Stimulated activated memory B cell treated with anti-CD40 and anti-IgM and Interleukin-4, amounts not matched to agents 10 μg/mL and 1 μg/mL and 100 μg/mL, for 72 hours (primary cell): ENCODE measurements at places on chromosomes 1 and 21.

DNA sequence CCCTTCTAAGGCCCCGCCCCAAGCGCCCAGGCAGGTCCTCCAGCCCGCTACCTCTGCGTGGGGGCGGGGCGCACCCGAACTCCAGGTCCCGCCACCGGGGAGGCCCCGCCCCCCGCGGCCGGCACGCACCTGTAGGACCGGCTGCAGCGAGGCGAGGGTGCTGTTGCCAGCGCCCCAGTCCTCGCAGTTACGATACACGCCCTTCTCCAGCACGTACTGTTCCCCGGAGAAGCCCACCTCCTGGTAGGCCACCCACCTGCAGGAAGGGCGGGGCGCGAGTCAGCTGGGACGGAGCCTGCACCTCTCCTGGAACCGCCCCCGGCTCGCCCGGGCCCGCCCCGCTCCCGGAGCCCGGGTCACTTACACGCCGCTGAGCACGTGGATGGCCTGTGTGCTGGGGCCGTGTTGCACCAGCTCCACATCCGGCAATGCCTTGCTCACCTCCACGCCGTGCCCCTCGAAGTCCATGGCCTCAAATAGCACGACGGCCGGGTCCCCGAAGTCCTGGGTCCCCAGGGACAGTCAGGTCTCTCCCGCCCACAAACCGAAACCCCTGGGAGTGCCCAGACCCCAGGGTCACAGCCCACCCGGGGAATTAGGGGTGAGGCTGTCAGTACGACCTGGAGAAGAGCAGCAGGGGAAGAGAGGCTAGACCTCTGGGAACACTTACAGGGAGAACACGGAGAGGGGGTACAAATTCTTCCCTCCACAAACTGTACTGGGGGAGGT is 17.3 kb downstream of the CRYBG2 start:
- ATAC-seq, result peak; percentile 96

DNA sequence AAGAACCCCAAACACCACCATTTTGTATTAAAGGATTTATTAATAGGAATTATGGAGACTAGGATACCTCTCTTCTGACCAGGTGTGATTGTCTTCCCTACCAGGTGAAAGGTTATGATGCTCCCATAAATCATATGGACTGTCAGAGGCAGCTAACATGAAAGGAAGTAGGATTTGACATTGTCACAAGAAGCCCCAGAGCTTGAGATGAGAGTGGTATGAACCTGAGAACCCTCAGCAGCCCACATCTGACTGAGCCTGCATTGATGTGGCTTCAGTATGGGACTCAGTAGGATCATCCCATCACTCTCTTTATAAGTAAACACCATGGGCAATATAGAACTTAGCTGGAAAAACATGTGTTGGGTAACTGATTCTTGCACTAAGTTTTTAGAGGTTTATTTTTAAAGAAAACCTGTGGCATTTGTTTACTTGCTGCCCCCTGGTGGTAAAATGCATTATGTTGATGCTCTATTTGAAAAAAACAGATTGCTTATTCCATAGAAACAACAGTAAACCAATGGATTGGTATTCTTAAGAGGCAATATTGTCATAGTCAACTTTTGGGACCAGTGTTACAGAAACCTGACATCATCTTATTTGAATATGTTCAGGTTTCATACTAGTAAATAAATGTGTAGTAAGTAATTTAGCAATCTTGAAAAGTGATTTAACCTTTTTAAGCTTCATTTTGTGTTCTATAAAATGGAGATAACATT is 16.6 kb upstream of the CACYBP start:
- ATAC-seq, result no peak

GRCh38 chr1:116712510-116712909 is 41.7 kb upstream of the CD2 start:
- ATAC-seq, result no peak

DNA sequence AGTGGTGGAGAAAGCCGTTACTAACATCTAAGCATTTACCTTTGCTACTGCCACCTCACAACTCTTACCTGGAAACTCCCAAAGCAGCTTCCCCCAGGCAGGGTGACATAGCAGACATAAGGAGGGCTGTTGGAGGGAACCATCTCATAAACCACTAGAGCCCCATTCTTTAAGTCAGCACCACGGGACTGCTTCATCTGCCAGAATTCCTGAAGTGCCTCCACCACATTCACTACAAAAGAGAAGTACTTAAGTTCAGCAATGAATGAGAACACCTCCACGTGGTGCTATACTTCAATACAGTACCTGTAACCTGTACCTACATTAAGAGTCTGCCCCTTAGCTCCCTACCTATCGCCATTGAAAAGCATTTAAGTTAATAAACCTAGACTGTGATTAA is 10.3 kb downstream of the LIX1L start:
- ATAC-seq, result no peak

DNA sequence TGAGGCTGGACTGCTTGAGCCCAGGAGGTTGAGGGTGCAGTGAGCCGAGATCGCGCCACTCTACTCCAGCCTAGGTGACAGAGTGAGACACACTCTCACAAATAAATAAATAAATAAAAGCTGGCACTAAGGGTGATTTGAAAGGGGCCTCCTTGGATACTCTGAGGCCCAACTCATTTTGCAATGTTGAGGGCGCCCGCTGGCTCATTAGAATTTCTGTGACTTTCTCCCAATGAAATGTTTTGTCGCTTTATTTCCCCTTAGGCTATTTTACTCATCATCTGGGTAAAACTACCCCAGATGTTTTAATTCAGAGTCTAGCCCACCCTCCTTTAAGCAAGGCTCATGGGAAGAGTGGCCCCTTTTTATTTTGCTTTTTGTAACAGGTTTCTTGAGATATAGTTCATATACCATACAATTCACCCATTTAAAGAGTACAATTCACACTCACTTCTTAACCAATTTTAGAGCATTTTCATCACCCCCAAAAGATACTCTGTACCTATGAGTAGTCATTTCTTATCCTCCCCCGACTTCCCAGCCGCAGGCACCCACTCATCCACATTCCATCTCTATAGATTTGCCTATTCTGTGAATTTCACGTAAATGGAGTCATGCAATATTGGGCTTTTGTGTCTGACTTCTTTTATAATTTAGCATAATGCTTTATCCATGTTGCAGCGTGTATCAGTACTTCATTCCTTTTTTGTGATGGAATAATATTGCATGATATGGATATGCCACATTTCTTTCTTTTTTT is 259.1 kb downstream of the KAZN start:
- no peak for ATAC-seq

DNA sequence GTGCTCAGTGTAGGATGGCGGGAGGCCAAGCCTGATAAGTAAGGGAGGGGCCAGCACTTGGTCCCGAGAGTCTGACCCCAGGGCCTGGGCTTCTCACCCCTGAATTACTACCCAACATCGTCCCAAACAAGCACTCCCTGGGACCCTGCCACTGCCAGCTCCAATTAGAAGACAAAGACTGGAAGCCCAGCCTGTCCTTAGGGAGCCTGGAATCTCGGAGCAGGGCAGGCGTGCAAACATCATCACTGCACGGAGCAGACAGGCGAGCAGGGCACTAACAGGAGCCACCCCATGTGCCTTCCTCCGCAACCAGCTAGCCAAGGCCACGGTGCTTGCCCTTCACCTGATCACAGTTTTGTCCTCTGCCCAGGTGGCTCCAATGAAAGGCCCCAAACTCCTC is 23.2 kb downstream of the KCNAB2 start:
- no peak for ATAC-seq

GRCh38 chr1:53735681-53736080 is 3.3 kb downstream of the GLIS1 start:
- ATAC-seq, result no peak

- no peak for ATAC-seq
Measured at GRCh38 chr1:208291923-208292711, 47.9 kb upstream of the PLXNA2 start.

DNA sequence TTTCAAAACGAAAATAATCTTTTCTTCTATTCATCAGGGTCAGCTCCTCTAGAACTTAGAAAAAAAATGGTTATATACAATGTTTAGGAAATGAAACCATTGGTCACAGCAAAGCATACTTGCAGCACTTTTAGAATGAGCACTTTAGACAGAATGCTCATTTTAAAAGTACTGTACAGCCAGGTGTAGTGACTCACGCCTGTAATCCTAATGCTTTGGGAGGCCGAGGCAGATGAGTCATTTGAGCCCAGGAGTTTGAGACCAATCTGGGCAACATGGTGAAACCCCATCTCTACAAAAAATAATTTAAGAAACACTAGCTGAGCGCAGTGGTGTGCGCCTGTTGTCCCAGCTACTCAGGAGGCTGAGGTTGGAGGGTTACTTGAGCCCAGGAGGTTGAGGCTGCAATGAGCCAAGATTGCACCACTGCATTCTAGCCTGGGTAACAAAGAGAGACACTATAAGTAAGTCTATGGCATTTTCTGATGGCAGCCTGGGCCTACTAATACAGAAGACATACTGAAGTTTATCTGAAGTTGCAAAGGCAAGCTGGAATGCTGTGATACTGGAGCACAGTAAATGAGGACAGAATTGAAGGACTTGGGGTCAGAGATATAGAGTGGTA is 48.9 kb upstream of the ZNF326 start:
- peak; percentile 72 for ATAC-seq

- peak; percentile 16 for ATAC-seq
Measured at GRCh38 chr1:179079113-179079761, 2.6 kb upstream of the TOR3A start.

DNA sequence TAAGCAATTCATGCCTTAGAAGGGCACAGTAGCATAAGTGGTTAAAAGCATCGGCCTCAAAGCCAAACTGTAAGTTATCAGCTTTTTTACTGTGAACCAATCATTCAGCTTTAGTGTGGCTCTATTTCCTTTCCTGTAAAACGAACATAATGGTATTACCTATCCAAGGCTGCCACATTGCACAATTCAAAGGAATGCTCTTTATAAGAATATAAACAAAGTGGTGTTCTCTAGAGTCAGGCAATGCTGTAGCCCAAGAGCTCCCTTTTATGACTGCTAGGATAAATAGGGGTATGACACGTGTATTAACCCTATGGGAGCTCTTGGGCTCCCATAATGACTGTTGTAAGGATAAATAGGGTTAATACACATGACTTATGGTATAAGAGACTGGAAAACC is 25.4 kb downstream of the INTS7 start:
- ATAC-seq, result no peak

- no peak for ATAC-seq
Measured at GRCh38 chr1:108124622-108125311, 75.4 kb downstream of the SLC25A24 start.

GRCh38 chr1:221366495-221367110 is 375.3 kb downstream of the DUSP10 start:
- no peak for ATAC-seq

GRCh38 chr1:232792949-232793348 is 12.3 kb upstream of the MAP10 start:
- no peak for ATAC-seq

GRCh38 chr1:104190821-104191220 is 441.1 kb downstream of the AMY1C start:
- ATAC-seq, result no peak

- ATAC-seq, result no peak
Measured at GRCh38 chr21:26365849-26366248, 195.3 kb upstream of the APP start.

DNA sequence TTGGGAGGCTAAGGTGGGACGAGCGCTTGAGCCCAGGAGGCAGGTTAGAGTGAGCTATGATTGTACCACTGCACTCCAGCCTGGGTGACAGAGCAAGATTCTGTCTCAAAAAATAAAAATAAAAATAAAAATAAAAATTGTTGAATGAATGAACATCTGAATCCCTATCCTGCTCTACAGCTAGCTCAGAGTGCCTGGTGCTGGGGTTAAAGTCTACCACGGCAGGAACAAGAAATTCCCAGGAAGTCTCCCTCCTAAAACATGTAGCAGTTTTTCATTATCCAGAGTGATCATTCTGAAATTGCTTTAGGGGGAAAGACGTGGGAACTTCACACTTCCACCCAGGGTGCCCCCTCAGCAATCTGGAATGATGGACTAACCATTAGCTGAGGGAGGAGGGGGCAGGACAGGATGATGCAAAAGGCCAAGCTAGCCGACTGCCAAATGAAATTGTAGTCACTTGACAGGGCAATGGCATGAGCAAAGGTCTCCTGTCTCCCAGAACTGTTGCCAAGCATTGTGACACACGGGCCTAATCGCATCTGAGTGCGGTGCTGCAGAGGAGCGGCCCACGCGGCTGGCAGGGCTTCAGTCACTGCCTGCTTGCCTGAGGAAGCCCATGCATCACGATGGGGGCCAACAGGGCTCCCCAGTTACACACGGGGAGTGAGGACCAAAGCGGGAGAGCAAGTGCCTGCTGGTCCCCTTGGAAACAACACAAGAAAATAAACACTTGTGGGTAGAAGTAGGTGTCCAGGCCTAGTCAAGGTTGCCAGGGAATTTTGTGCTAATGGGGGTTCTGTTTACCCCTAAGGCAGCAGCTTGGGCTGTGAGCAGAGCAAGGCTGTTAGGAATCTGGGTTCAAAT is 85.7 kb downstream of the NENF start:
- ATAC-seq, result no peak

DNA sequence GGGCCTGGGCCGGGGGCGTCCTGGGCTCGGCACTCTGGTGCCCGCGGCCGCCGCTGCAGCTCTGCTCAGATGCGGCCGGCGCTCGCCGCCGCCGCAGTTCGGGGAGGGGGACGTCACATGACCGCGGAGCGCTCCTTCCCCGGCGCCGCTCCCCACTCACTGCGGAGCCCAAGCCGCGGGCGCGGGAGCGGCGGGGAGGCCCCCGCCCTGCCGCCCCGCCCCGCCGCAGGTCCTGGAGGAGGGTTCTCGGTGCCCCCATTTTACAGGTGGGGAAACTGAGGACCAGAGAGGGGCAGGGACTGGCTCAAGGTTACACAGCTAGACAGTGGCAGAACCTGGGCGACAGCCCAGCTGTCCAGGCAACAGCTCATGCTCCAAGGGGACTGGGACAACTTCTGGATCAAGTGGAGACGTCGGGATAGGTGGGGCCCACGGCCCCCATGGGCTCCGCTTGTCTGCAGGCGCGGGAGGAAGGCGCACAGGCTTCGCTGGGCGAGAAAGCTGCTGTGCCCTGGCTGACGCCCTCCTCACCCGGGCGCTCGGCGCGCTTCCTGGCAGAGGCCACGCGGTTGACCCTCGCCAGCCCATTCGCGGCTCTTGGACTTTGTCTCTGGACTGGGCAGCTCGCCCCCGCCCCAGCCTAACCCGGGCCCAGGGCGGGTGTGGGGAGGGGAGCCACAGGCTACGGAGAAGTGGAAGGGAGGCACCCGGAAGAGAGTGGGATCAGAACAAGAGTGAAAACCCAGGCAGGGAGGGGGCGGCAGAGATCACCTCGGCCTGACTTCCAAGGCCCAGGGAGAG is at the start of gene RAP1GAP:
Gene RAP1GAP (minus strand): TSS at position 100 of the 801 bp plus-strand sequence. CDS start 49,325 bp downstream, outside the sequence.
- peak; percentile 51 for ATAC-seq

DNA sequence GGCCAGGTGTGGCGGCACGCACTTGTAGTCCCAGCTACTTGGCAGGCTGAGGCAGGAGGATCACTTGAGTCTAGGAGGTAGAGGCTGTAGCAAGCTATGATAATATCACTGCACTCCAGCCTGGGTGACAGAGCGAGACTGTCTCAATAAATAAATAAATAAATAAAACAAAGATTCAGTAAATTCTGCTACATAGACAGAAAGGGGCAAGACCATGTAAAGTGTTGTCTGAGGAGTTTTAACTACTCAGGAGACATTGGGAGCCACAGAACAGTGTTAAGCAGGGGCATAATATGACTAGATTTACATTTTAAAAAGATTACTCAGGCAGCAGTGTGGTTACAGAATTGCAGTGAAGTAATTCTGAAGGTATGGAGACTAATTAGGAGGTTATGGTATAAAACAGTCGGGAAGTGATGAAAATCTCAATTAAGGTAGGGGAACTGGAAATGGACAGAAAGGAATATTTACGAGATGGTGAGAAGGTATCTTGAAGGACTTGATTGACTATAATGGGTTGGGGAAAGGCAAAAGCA is 94.7 kb downstream of the ATP1B1 start:
- no peak for ATAC-seq

GRCh38 chr21:34843562-34843961 is 174.8 kb downstream of the CLIC6 start:
- no peak for ATAC-seq

- no peak for ATAC-seq
Measured at GRCh38 chr1:210848474-210848873, 285.5 kb downstream of the KCNH1 start.
